Glutamatergic neuron (in vitro differentiated cells): ENCODE measurements at places on chromosomes 12 and 14. TPM values are rescaled to one million over a fixed set of nuclear protein-coding genes. Genes with fewer than 3 reads are reported as not detected.

Gene AJUBA
- 0.34 TPM for total RNA-seq

Gene STX2
- total RNA-seq = 76.5 TPM

Gene KCTD10
- 95.2 TPM for total RNA-seq

Gene WNT1
- not detected for total RNA-seq

Gene C1QL4
- total RNA-seq = 4.8 TPM

Gene KRT74
- not detected for total RNA-seq

Gene CDKL1
- 3.4 TPM for total RNA-seq

Gene APEX1
- 265 TPM for total RNA-seq

Gene C14orf39
- 1.4 TPM for total RNA-seq

Gene SPTSSA
- total RNA-seq = 21.4 TPM

Gene SLC17A8
- total RNA-seq = 0.25 TPM

Gene KRT82
- not detected for total RNA-seq

Gene NRXN3
- total RNA-seq = 1.2 TPM

Gene FCF1
- total RNA-seq = 39.9 TPM

Gene TEX22
- total RNA-seq = 2.7 TPM

Gene KRT3
- not detected for total RNA-seq

Gene DAO
- not detected for total RNA-seq

Gene APOF
- not detected for total RNA-seq

Gene PLEKHD1
- 1.3 TPM for total RNA-seq

Gene RGS6
- 1.2 TPM for total RNA-seq

Gene INF2
- 11.8 TPM for total RNA-seq

Gene ABCC9
- 17.7 TPM for total RNA-seq

Gene CCDC196
- not detected for total RNA-seq

Gene PRICKLE1
- total RNA-seq = 6.4 TPM

Gene SIX4
- 22.1 TPM for total RNA-seq

Gene TNFAIP2
- 4.3 TPM for total RNA-seq

Gene C3AR1
- total RNA-seq = not detected

Gene HOXC13
- total RNA-seq = not detected

Gene NUMB
- 48.0 TPM for total RNA-seq

Gene GARIN6
- not detected for total RNA-seq

Gene EXOC3L4
- total RNA-seq = 0.81 TPM

Gene DEPDC4
- 2.0 TPM for total RNA-seq

Gene KRT85
- total RNA-seq = not detected

Gene STON2
- 278 TPM for total RNA-seq

Gene C12orf50
- 0.25 TPM for total RNA-seq

Gene RTL1
- total RNA-seq = not detected

Gene CSRP2
- 50.5 TPM for total RNA-seq

Gene KLRG1
- 5.2 TPM for total RNA-seq

Gene TAS2R42
- total RNA-seq = not detected

Gene SLC5A8
- total RNA-seq = not detected

Gene LEMD3
- total RNA-seq = 25.4 TPM

Gene TCL1B
- not detected for total RNA-seq

Gene ACSM4
- not detected for total RNA-seq

Gene SMIM41
- total RNA-seq = 0.88 TPM

Gene ACACB
- 3.8 TPM for total RNA-seq

Gene CGRRF1
- total RNA-seq = 18.7 TPM

Gene SLC10A1
- not detected for total RNA-seq

Gene RNU4-1
- 5,722 TPM for total RNA-seq

Gene HOXC10
- not detected for total RNA-seq

Gene KRT8
- total RNA-seq = 14.0 TPM

Gene PKP2
- 2.5 TPM for total RNA-seq

Gene SYNE2
- 81.7 TPM for total RNA-seq

Gene FSCB
- not detected for total RNA-seq

Gene SIRT4
- 3.8 TPM for total RNA-seq

Gene PIWIL1
- total RNA-seq = not detected
